ENCODE measurements at places on chromosomes 4 and X.

GRCh38 chr4:188316391-188316790 is 177.2 kb downstream of the TRIML1 start:
- no peak for DNase-seq

GRCh38 chrX:8632924-8633323 is 99.0 kb downstream of the ANOS1 start:
- no peak for DNase-seq

DNA sequence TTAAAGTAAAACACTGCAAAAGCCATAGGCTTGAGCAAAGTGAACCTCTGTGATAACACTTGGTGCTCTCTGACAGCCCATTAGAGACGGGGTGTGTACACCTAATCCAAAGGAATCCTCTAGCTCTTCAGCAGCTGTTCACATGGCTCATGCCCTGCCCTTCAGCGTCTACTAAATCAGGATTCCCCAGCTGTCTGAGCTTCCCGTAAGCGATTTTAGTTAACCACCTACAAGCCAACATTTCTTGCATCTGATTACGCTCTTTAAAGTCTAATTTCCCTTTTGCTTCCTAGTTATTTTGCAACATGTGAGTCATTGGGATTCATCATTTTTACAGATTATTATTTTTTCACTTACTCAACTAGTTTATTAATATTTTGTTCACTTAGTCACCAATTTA is 6.5 kb downstream of the DMD start:
- no peak for DNase-seq

DNA sequence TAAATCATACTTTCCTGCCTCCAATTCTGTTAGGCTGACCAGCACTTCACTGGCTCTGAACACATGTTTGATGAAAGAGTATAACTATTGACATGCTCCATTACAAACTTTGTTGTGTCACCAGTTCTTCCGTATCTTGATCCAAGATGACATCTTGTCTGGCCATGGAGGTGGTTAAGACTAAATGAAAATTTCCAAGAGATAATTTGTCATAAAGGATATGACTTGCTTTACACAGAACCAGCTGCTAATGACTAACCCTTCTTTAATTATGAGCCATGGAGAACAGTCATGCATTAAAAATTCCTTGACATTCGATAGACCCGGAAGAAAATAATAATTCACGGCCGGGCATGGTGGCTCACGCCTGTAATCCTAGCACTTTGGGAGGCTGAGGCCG is 17.7 kb upstream of the N4BP2 start:
- no peak for DNase-seq

GRCh38 chr4:175790083-175790482 is 22.0 kb downstream of the GPM6A start:
- peak; percentile 17 for DNase-seq

DNA sequence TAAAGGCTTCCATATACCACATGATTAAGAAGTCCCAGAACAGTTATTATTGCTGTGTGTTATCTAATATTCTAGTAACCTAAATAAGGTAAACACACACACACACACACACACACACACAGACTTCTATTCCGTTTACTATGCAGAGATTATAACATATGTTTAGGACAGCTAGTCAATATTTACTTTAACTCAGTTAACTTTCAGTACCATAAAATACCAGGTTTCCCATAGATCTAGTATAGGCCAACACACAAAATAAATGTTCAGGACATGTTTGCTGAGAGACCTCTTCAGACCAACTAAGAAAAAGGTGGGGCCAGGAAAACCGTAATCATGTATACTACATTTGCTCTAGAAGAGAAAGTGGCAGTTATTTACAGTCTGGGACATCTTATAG is 365.5 kb downstream of the KLHL13 start:
- DNase-seq = no peak

DNA sequence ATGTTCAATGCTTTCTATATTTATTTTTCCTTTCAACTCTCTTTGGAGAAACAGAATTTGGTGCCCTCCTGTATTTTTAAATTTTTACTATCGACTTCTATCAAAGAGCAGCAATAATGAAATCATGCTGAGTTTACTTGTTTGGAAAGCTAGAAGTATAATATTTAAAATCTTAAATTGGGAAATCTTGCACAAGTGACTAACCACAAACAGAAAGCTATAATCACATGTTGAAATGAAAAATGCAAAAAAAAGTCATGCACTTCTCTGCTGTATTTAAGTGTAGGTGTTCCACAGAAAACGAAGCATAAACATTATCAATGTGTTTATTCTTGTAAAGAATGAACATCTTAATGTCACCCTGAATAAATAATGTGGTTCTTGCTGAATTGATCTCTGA is 306.1 kb downstream of the PCDH18 start:
- no peak for DNase-seq

GRCh38 chrX:16119353-16120220 is 3.8 kb upstream of the GRPR start:
- DNase-seq = no peak

GRCh38 chrX:52353838-52354237 is 15.0 kb upstream of the XAGE2 start:
- no peak for DNase-seq

DNA sequence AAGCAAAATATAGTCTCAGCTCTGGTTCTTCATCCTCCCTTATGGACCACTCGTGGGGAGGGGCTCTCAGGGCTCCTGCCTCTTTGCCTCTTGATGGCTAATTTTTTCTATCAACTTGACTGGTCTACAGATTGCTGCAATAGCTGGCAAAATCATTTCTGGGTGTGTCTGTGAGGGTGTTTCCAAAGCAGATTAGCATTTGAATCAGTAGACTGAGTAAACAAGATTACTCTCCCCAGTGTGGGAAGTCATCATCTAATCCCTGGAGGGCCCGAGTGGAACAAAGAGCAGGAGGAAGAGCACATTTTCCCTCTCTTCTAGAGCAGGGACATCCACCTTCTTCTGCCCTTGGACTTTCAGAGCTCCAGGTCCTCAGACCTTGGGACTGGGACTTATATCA is 153.5 kb downstream of the STK32B start:
- no peak for DNase-seq

DNA sequence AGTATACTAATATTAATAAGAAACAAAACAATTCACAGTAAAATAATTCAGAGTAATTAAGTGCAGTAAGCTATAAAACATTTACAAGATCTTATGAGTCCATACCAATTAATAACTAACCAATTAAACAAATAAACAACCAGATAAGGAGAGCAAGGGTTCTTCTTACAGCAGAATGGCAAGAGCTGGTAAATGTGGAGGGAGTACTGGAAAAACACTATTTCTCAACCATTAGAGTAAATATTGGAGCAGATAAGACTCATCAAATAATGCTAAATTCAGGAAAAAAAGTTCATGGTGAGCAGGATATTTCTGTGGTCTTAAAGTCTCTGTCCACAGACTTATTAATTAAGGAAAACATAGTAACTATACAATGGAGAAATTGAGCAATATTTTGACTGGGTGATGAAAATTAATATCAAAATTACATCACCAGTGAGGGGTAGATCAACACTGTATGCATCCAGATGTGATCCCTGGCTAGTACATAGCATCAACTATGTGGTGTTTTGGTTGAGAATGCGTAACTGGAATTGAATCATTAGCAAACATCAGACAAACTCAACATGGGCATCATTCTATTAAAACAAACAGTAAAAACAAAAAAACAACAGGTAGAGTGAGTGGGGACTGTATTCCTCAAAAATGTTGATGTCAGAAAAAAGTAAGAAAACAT is 1376.7 kb downstream of the PCDH19 start:
- no peak for DNase-seq

DNA sequence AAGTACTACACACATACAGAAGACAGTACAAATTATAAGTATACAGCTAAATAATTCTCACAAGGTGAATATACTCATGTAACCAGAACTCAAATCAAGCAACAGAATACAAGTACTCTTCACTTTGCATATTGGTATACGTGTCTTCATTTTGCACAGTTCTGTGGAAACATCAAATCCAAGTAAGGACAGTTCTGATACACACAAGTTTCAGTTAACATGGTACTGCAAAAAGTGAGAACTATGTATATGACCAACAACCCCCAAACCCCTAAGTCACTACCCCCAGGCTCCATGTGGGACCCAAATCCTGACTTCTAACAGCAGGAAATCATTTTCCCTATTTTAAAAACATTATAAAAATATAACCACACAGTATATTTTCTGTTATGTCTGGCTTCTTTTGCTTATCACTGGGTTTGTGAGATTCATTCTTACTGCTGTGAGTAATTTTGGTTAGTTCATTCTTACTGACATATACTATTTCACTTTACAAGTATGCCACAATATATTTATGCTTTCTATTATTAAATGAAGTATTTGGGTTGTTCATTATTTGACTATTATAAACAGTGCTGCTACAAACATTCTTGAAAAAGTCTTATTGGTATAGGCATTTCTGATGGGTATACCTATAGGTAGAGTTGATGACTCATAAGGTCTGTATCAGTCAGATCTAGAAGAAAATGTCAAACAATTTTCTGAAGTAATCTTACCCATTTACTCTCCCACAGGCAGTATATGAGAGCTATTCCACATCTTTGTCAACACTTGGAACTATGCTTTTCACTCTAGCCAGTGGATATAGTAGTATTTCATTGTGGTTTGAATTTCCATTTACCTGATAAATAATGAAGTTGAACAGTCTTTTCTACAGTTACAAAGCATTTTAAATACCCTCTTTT is 47.0 kb downstream of the SCLT1 start:
- DNase-seq = no peak

DNA sequence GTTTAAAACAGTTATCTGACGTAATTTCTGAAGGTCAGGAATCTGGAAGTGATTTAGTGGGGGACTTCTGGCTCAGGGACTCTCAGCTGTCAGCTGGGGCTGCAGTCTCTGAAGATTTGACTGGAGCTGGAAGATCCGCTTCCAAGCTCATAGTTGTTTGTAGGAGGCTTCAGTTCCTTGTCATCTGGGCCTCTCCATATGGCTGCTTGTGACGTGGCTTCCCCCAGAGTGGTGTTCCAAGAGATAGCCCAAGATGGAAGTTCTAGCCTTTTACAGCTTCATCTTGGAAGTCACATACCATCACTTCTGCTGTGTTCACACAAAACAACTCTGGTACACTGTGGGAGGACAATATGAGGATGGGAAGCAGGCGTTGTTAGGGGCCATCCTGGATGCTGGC is 2.1 kb downstream of the MPC1L start:
- no peak for DNase-seq

- DNase-seq = no peak
These were observed 26.2 kb upstream of the HGFAC start for GRCh38 chr4:3415471-3416141.

DNA sequence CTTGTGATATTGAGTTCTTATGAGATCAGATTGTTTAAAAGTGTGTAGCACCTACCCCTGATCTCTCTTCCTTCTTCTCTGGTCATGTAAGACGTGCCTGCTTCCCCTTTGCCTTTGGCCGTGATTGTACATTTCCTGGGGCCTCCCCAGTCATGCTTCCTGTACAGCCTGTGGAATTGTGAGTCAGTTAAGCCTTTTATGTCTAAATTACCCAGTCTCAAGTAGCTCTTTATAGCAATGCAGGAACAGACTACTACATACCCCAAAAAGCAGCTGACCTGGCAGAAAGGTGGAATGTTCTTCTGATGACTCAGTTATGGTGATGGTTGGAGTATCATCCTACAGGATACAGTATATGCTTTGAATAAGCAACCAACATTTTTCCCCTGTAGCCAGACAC is 11.4 kb upstream of the MCUB start:
- no peak for DNase-seq

DNA sequence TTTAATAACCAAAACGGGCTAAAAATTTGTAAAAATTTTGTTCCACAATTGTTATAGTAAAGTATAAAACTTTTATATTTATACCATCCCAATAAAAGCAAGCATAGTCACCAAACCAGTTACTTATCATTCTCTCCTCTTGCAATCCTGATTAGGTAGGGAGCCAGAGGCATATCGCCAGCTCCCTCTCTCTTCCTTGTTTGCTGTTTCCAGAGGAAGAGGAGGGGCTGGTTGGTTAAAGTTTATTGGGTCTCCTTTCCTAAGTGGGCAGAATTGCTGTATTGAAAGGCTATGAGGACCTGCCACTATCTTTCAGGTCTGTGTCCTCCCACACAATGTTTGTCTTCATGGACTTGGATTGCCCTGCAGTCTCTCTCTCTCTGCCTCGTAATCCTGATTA is 29.6 kb upstream of the BBS12 start:
- DNase-seq = no peak

GRCh38 chrX:51571874-51572273 is 46.8 kb downstream of the CENPVL3 start:
- no peak for DNase-seq

DNA sequence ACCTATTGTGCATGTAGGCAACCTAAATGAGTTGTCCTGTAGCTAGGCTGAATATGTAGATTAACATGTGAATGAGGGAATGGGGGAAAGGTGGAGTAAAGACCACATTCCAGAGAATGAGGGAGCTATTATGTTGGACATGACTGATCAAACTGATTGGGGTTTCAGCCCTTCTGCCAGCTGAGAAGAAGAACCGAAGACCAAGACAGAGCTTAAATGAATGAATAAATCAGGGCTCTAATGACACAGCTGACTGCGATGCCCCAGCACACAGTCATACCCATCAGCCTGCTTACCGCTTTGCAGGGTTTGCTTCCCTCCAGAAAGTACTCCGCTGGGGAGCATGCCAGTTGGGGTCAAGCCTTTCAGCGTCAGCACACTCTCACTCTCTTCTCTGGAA is 315.4 kb downstream of the PPP3CA start:
- DNase-seq = no peak

- no peak for DNase-seq
These were observed 109.7 kb downstream of the ELOVL6 start for GRCh38 chr4:110088670-110089069.

GRCh38 chrX:72316408-72317110 is 10.8 kb upstream of the CITED1 start:
- peak; percentile 8 for DNase-seq

DNA sequence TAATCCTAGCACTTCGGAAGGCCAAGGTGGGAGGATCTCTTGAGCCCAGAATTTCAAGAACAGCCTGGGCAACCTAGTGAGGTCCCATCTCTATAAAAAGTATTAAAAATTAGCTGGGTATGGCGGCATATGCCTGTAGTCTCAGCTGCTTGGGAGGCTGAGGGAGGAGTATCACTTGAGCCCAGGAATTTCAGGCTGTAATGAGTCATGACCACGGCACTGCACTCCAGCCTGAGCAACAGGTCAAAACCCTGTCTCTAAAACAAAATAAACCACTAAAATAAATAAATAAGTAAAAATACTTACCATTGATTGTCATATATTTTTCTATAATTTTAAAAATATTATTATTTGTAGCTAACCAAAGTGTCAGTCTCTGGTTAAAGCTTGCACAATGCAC is 315.6 kb upstream of the SMIM31 start:
- no peak for DNase-seq

DNA sequence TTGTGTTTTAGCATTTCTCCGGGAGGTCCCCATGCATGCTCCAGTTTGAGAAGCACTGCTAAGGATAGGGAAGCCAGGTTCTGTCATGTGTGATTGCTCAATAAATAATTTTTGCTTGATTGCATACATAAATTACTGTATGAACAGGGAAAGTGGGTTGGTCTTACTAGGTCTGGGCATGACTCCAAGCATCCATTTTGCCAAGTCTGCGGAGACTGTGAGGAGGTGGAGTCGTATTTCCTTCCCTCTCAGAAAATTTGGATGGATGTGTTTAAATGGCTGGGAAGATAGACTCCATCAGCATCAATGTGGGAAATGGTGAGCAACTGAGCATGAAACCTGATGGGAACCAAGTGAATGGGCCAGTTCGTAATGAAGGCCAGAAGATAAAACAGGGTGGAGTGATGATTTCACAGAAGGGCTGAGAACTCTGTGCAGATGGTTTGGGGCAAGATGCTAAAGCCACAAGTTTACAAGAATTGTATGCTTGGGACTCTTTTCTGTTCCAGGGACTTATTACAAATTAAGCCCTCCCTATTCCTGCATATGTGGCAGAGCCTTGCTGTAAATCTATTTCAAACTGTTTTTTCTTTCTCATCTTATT is 84.1 kb downstream of the NHS start:
- no peak for DNase-seq
